NCI-H524 (cell line): ENCODE measurements at places on chromosomes 7 and 10.

GRCh38 chr10:6514844-6515780, 65.0 kb downstream of the PRKCQ start:
- no peak for DNase-seq

DNA sequence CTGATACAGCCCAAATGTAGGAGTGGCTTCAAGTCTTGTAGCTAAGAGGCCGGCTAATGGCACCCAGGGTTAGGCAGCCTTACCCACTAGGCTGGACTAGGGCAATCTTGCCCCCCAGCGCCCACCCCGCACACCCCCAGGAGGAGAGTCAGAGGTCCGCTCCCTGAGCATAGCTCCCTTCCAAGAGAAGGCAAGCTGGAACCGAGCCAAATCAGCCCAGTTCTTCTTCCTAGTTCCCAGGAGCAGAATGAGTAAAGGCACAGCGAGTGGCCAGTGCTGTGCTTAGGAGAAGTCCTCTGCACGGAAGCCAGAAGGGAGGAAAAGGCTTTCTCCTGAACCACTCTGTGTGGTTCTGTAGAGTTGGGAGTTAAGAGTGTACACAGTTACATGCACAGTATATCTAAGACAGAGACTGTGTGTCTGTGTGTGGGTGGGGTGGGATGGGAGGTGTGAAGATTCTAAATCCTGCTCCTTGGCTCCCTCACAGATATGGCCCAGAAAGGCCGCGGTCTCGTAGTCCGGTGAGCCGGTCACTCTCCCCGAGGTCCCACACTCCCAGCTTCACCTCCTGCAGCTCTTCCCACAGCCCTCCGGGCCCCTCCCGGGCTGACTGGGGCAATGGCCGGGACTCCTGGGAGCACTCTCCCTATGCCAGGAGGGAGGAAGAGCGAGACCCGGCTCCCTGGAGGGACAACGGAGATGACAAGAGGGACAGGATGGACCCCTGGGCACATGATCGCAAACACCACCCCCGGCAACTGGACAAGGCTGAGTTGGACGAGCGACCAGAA, 59.7 kb upstream of the PDCD4 start:
- DNase-seq, result no peak

DNA sequence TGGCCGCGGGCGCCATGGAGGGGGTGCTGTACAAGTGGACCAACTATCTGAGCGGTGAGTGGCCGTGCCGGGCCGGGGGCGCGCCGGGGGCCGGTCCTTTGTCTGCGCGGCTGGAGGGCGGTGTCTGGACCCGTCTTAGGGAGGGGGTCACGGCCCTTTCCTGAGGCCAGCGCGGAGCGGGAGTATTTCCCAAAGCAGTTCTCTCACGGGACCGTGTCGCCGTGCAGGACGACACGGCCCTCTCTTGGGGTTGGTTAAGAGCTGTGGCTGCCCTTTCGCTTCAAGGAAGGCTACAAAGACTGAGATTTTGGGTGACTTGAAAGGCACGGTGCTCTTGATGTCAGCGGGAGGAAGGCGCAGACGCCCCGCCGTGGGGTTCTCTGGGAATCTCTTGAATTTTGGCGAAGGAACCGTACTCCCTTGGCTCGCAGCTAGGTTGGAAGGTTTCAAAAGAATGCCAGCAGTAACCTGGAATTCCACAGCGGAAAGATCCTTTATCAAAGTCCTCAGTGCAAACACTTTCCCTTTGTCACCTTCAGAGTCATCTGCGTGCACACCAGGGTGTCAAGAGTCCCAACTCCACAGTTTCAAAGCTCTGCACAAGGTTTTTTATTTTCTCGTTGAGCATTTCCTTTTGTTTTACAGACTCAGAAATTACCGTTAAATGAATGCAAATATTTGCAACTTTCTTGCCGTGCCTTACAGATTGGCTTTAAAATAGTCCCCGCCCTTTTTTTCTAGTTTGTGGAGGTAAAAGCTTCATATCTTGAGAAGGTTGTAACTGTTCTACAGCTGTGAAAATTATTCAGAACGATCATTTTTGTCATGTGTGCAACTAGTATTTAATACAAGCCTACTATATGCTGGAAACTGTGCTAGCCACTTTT, 780 bp downstream of the PLEKHA8 start:
- no peak for DNase-seq

DNA sequence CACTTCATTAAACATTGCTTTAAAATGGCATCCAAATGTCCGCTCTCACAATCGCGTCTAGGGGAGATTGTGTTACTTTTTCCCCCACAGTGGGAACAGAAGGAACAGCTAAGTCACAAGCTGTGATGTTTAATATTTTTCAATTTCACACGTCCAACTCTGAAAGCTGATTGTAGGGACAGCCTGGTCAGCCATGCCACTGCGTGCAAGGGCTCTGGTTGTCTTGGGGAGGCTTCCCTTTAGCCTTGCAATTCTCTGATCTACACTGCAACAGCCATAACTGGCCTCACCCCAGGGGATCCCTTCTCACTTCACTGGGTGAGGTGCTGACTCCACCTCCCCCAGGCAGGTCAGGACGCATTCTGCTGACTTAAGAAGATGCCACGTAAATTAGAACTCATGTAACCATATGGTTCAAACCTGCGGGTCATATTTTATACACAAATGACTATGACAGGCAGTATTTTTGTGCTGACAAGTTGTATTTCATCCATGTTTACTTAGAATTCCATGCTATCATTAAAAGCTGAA, 425.2 kb upstream of the NFE2L3 start:
- DNase-seq, result peak; percentile 66

DNA sequence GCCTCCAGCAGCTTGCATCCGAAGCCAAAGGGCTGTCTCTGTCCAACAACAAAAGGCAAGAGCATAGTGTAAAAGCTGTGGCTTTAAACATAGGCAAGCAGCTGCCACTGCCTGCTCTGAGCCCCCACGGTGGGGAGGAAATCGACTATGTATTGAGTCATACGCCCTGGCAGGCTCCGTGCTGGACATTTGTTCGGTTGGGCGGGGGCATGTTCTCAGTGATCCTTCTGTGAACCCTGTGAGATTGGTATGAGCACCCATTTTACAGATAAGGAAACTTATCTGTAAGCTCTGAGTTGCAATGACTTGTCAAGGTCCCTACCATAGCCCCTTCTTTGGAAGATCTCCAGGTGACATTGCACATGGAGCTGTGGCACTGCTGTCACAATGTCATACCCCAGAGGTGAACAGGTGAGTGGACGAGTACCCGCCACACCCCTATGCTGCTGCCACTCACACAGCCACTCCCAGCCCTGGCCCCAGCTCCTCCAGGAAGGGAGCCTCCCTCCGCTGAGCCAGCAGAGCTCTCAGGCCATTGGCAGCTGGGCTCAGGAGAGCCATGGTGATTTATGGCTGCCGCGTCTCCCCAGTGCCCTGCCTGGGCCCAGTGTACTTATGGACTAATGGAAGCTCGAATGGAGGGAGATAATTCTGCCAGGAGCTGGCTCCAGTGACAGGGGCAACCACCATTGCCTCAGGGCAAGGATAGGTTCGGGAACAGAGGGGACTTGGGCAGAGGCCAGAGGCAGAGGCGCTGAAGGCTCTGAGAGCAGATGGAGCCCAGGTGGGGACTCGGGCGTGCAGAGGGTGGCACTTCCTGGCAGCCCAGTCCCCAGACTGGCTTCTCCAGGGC, 43.7 kb downstream of the UNC5B start:
- DNase-seq, result no peak

- DNase-seq, result no peak
These were observed 796.8 kb downstream of the XPNPEP1 start for GRCh38 chr10:109126541-109126940.

GRCh38 chr7:159115601-159116501, 28.8 kb downstream of the VIPR2 start:
- DNase-seq, result no peak

DNA sequence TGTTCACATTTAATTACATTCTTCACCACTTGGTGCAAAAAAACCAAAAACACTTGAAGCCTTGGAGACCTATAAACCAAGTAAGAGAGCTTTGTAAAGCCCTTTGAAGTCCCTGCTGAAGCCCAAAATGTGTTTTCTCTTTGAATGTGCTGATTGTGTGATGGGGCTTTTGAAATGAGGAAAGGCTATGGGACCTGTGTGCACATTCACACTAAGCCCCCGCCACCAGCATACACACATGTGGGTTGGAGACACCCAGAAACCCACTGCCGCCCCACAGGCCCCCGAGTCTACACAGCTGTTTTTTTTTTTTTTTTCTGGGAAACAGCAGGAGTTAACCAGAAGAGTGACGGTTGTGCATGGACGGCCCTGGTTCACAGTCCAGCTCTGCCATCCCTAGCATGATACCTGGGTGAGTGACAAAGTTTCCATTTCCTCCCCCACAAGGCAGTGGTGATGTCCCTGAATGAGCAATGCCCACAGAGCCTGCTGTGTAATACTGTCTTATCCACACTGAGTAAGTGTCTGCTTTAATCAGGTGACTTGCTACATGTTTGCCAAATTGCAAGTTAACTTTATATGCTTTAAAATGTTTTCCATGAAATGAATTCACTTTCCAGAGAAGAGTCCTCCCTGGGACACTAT, 154.6 kb upstream of the GDF10 start:
- DNase-seq, result no peak

- DNase-seq, result no peak
These were observed 23.5 kb upstream of the MRPS17 start for GRCh38 chr7:55928006-55928767.

GRCh38 chr7:80770675-80771081, 132.2 kb downstream of the CD36 start:
- no peak for DNase-seq

- no peak for DNase-seq
These were observed 1128.4 kb downstream of the SORCS3 start for GRCh38 chr10:105769248-105770184.

DNA sequence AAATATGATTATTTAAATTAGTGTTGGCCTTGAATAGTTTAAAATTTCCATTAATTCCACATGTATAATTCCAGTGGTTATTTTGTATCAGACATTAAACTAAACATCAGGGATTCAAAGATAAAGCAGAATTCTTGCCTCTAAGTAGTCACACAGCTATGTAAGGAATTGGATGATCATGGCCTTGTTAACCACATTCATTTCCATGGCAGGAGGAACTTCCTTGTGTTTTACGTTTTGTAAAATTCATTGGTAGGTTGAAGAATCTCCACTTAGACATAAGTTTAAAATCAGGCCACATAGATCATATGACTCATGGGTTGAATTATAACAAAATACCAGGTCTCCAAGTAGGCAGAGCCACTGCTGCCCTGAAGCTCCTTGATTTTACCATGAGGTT, 289.7 kb downstream of the PLXDC2 start:
- no peak for DNase-seq

DNA sequence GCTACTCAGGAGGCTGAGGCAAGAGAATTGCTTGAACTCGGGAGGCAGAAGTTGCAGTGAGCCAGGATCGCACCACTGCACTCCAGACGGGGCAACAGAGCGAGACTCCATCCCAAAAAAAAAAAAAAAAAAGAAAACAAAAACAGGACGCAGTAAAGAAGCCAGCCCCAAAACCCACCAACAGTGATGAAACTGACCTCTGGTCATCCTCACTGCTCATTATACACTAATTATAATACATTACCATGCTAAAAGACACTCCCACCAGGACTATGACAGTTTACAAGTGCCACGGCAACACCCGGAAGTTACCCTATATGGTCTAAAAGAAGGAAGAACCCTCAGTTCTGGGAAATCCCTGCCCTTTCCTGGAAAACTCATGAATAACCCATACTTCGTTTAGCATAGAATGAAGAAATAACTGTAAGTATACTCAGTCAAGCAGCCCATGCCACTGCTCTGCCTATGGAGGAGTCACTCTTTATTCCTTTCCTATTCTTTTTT, 40.0 kb upstream of the EIF4H start:
- DNase-seq, result no peak
